Activated naive CD8-positive, alpha-beta T cell treated with anti-CD3 and anti-CD28 coated beads, Interleukin-2, amount 50 U/mL, for 16 hours (primary cell): ENCODE measurements at places on chromosomes 12 and 14.

GRCh38 chr12:17352164-17352563 is 737.8 kb downstream of the RERGL start:
- DNase-seq, result no peak

GRCh38 chr14:53845813-53846693 is 110.6 kb downstream of the BMP4 start:
- no peak for DNase-seq

GRCh38 chr14:49820176-49820575 is 32.4 kb downstream of the NEMF start:
- DNase-seq, result no peak

DNA sequence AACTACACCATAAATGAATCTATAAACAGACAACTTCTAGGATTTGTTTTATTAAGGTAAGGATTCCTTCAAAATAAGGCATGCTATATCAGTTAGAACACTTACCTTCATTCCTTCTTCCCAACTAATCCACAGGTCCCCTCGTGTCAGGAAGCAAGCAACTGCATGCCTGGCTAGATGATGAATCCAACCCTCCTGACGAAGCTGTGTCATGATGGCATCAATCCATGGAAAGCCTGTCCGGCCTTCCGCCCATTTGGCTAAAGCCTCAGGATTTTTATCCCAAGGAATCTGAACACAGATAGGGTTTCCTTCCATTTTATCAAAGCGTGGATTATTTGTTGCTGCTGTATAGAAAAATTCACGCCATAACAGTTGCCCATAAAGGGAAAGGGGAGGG is 12.5 kb upstream of the MTERF2 start:
- DNase-seq, result no peak

DNA sequence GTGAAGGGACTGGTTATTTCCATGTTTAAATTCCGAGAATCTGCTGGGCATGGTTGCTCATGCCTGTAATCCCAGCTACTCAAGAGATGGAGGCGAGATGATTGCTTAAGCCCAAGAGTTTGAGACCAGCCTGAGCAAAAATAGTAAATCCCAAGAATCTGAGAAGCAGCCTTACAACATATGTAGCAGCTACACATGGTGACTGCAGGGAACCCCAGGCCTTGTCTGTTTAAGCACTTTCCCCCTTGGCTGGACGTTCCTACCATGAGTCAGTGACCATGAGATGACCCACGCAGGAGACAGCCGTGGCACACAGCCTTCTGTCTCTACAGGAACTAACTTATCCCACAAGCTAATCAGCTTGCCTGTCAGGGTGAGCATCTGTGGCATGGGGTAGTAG is 5.5 kb upstream of the SLC24A4 start:
- DNase-seq, result no peak

- no peak for DNase-seq
These were observed 111.9 kb upstream of the CCDC175 start for GRCh38 chr14:59688224-59689170.

- DNase-seq, result no peak
These were observed 91.9 kb downstream of the CRACR2A start for GRCh38 chr12:3661028-3661427.

DNA sequence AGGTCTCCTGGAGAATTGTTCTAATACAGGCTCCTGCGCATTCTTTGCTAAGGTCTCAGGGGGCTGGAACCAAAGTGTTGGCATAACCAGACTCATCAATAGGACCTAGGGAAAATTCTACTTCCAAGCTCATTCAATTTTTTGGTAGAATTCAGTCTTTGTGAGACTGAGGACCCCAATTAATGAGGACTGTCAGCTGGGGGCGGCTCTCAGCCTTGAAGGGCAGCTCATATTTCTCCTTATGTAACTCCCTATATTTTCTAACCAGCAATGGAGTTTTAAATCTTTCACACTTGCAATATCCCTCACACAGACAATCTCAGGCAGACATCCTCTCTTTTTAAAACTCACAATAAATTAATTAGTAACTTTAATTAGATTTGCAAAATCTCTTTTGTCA is 476.4 kb upstream of the LRFN5 start:
- no peak for DNase-seq

GRCh38 chr12:44875954-44876543 is at the start of gene NELL2:
NELL2 (minus strand) TSS chr12:44876315; CDS start chr12:44875869, 446 bp downstream.
- peak; percentile 59 for DNase-seq

DNA sequence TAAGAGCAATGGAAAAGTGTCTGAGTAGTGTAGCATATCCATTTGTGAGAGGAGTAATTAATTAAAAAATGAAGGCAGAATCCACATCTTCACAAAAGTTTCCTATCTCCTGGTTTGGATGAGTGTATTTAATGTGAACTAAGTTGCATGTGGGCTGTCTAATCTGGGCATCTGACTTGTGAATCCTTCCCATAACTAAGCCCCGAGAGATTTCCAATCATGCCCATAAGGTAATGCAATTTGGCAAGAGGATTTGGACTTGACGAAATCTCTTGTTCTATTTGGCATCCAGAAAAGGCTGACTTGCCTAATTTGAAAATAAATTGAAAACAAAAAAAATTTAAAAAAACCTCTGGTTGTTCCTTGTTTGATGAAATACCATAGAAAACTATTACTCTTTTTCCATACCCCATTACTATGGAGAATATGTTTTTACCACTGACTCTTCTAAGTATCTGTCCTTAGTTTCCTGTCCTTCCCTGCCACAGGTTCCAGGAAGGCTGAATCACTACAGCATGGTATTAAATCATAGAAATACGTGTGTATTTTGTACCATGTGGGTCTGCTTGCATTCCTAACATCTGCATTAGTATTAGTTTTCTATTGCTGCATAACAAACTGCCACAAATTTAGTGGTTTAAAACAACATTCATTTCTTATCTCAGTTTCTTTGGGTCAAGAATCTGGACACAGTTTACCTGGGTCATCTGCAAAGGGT is 48.4 kb downstream of the ETV6 start:
- no peak for DNase-seq

GRCh38 chr12:68368327-68368726 is 36.2 kb upstream of the MDM1 start:
- no peak for DNase-seq
